Pericardium fibroblast (primary cell): ENCODE measurements at places on chromosomes 7 and 10. TPM values are rescaled to one million over a fixed set of nuclear protein-coding genes. Genes with fewer than 3 reads are reported as not detected.

The LRRN3 gene
- 2.9 and 8.2 TPM in 2 replicates for total RNA-seq

The SH2D4B gene
- total RNA-seq: not detected in 2 replicates

The KCNMA1 gene
- total RNA-seq: 6.7 and 11.2 TPM in 2 replicates

The OR2A5 gene
- total RNA-seq: not detected in 2 replicates

The OR6V1 gene
- not detected in 2 replicates for total RNA-seq

The MMD2 gene
- total RNA-seq: not detected in 2 replicates
